ENCODE measurements at places on chromosomes 6 and 20.

DNA sequence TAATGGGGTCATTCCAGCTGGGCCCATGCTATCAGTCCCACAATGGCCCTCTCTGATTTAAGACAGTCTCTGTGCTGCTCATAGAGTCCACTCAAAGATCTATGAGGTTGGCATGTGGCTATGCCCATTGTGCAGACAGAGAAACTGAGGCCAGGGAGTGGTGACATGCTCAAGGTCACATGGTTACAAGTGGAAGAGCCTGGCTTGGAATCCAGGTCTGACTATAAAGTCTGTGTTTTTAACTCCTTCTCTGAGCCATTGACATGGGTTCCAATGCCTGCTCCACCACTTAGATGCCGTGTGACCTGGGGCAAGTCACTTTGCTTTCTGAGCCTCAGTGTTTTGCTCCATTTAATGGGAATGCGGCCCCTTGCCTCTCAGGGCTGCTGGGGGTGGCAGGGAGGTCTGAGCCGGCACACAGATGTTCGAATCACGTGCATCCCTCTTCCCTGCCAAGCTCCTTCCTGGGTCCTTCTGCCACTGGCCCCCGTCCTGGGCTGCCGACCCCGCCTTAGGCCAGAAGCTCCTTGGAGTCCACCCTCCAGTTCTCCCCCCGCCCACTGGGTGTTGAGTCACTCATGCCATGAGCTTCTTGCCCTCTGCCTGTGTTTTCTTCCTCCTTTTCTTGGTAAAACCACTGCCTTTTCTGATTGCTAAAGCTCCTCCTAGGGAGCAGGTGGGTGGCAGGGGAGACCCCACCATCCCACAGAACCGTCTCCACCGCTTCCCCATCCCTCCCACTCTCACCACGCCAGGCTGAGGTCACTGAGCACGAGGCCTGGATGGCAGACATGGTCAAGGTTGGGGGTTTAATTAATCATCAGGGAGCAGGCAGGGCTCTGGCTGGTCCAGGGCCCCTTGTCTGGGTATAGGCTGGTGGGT lies 35.7 kb downstream of the CEBPB start:
- DNase-seq, result no peak

DNA sequence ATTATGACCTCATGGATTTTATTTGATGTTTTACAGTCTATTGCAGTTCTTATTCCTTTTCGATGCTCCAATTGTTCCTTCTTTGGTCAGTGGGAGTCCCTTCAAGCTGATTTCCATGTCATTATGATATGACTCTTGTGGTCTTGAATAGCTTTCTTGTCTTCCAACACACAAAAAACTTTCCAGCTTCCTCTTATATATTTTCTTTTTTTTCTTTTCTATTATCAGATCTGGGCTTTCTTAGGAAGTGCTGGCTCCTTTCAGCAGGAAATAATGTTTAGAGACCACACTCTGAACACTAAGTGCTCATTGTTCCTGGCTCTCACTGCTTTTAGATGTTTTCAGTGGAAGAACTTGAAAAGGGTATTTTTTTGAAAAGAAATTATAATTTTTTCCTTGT lies 3.1 kb upstream of the SLC17A1 start:
- no peak for DNase-seq

- peak; percentile 65 for DNase-seq
These were observed at the start of gene HLA-DOA for GRCh38 chr6:33008944-33009861. HLA-DOA (minus strand) TSS chr6:33009591.

- DNase-seq, result no peak
These were observed 100.4 kb downstream of the PXDC1 start for GRCh38 chr6:3650959-3651697.

GRCh38 chr6:82511546-82511945 lies 147.9 kb downstream of the TPBG start:
- no peak for DNase-seq

- no peak for DNase-seq
These were observed 44.8 kb downstream of the AKAP12 start for GRCh38 chr6:151284548-151285017.

DNA sequence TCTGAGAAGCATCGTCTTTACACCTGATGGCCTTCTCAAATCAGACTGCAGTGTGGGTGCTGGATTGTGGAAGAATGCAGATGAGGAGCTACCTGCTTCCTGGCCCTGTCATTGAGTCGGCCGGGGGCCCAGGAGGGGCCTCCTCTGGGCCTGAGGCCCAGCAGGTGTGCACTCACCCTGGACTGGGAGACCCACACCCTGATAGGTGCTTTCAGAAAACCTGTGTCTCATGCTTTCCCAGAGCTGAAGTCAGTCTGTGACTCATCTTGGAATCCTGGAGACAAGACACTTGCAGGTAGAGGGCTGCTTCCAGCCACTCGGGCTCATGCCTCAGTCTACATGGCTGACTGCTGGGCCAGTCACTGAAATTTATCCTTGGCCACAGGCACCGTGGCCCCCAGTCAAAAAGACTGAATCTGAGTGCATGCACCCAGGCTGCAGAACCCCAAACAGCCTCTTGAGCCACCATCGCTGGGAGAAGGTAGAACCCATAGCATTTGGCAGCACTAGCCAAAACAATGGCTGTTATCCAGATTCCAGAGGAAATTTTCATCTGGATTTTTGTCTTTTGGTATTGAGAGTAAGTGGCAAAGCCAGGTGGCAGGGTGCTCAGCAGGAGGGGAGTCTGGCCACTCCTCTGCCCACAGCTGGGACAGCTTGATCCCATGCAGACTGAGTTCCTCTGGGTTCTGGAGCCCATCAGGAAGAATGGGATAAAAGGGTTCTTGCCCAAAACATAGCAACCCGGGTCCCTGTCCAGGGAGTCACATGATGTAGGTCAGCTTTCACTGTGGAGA lies 182.0 kb upstream of the CST7 start:
- DNase-seq, result no peak

DNA sequence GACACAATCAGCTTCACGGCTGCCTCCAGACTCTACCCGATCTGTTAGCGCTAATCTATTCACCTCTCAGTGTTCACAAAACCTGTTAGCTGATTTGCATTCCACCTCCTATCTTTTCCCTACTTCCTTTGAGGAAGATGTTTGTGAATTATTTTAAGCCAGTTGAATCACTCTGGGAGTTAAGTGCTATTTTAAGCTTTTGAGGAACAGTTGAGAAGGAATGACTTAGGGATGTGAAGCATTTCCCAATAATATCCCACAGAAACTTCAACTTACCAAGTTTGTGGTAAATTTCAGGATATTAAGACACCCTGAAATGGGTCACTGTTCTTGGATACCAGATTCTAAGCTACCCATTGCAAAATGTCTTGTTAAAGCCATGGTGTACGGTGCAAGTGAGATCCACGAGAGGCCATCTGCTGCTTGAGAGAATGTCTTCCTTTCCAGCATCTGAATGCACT lies 145.2 kb upstream of the CITED2 start:
- no peak for DNase-seq

GRCh38 chr6:146286961-146287360 lies 256.7 kb upstream of the RAB32 start:
- DNase-seq, result no peak

GRCh38 chr20:44832724-44833123 lies 22.4 kb upstream of the RIMS4 start:
- DNase-seq, result peak; percentile 43

GRCh38 chr6:106347219-106347618 lies 13.3 kb upstream of the CRYBG1 start:
- no peak for DNase-seq

DNA sequence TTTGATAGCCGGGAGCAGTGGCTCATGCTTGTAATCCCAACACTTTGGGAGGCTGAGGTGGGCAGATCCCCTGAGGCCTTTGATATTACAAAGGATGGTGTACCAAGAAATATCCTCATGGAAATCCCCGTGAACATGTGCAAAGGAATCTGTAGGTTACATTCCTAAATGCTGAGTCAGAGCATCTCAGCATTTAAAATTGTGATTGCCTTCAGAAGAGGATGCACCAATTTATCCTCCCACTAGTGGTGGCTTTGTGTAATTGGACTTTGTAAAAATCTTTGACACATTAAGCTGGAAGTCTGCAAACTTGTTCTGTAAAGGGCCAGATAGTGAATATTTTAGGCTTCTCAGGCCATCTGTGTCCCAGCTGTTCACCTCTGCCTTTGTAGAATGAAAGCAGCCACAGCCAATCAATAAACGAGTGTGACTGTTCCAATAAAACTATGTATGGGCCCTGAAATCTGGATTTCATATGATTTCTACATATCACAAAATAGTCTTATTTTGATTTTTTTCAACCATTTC lies 11.8 kb downstream of the TMEM14B start:
- peak; percentile 22 for DNase-seq

- DNase-seq, result no peak
These were observed 59.6 kb downstream of the RAB44 start for GRCh38 chr6:36757206-36757605.

- peak; percentile 88 for DNase-seq
These were observed 296.5 kb downstream of the THBS2 start for GRCh38 chr6:168956884-168957730.

DNA sequence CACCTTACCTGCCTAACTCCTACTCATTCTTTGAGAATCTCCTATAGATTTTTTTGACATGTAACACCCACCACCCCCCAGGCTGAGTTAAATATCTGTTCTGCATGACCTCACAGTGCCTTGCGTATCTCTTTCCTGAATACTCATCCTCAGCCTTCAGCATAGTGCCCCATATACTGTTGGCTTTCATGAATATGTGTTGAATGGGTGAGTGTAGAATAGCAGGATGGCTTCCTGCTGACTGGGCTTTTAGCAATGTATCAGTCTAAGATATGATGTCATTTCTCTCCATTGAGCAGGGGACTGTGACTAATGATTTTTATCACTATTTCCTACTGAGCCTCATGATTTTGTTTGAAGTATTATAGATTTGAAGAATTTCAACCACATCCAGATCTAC lies 361.6 kb upstream of the MARCKS start:
- no peak for DNase-seq

GRCh38 chr6:78808933-78809332 lies 58.4 kb upstream of the IRAK1BP1 start:
- DNase-seq, result no peak

DNA sequence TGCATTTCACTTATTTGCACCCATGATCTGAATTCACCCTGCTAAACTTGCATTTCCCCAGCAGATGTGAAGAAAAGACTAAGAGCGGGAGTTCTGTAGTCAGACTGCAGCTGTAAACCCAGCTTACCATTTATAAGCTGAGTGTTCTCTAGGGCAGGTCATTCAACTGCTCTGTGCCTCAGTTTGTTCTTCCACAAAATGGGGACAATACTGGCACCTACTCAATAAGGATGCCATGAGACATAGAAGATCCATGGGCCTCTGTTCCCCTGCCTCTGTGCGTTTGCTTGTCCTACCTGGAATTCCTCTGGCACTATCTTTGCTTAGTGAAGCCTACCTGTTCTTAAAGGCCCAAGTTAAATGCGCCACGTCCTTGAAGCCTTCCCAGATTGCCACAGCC lies 12.2 kb upstream of the MDFI start:
- DNase-seq, result no peak

GRCh38 chr6:12022953-12023388 lies 10.9 kb downstream of the HIVEP1 start:
- no peak for DNase-seq

DNA sequence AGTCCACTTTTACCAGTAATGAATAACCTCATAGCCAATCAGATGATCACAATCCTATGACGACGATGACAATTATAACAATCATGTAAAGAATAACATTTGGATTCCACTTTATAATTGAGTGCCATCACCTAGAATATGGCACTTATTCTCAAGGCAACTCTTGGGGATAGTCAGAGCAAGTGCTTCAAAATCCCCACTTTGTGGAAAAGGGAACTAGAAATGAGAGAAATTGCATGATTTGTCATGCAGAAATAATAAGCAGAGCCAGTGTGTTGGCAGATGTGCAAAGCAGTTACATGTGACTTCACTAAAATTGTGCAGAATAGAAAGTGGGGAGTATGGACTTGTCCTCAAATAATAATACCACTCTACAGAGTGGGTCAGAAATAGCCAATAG lies 41.3 kb downstream of the FRK start:
- no peak for DNase-seq

- DNase-seq, result peak; percentile 87
These were observed 615.5 kb downstream of the C6orf118 start for GRCh38 chr6:164693944-164694343.

GRCh38 chr6:125393449-125393858 lies 91.7 kb upstream of the HDDC2 start:
- no peak for DNase-seq

GRCh38 chr6:113857556-113858479 lies 673 bp downstream of the MARCKS start:
- DNase-seq, result peak; percentile 49

- DNase-seq, result no peak
These were observed 292.3 kb upstream of the EYS start for GRCh38 chr6:65999288-65999791.

DNA sequence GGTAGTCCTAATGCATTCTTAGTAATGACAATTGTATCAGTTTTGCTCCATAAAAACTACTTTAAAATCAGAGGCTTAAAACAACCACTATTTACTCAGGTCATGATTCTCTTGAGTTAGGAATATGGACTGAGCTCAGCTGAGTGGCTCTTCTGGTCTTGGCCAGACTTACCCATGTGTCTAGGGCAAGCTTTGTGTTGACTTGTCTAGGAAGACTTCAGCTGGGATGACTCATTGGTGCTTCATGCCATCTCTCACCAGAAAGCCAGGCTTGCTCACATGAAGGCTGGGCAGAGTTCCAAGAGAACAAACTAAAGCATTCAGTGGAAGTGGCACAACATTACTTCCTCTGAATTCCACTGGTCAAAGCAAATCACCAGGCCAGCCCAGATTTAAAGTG lies 155.3 kb downstream of the DHX35 start:
- no peak for DNase-seq

DNA sequence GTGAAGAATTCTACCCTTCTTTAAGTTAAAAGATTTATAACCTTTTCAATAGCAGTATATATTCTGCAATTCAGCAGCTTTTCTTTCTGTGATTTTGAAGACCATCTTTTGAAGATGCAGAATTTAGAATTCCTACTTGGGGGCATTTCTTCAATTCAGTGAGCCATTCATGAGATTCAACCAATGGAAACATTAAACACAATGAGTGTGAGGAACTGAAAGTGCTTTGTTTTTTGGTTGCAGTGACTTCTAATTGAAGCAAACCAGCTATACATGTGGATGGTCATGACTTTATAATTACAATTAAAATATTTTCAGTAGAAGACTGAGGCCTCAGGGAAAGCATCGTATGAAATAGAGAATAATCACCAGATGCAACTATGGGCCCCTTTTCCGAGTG lies 108.3 kb downstream of the CARMIL1 start:
- DNase-seq, result no peak

All from Ammon's horn (tissue), 1 donor.